ENCODE measurements at places on chromosomes 11 and 22.
A peak's percentile ranks its signal among the peaks of the same experiment; 100 is the strongest.

- no peak for DNase-seq
Observed at GRCh38 chr11:19499026-19499669, 213.5 kb upstream of the NAV2 start.

- no peak for DNase-seq
Observed at GRCh38 chr11:67433536-67434394, 3.7 kb downstream of the PTPRCAP start.

DNA sequence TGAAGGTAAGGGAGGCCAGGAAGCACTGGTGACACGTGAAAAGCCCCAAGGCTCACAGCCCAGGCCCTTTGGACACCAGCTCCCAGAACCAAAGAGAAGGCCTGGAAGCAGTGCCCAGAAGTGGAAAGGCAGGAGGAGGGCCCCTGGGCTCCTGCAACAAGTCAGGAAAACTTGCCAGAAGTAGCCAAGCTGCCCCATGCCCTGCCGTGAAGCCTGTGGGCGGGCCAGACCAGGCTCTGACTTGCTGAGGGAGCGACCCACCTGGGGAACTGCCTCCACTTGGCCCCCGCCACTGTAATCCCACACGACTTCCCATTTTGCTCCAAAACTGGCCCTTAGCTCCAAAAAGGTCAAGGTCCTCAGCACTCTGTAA lies 51.3 kb upstream of the ARFGAP3 start:
- DNase-seq = no peak

DNA sequence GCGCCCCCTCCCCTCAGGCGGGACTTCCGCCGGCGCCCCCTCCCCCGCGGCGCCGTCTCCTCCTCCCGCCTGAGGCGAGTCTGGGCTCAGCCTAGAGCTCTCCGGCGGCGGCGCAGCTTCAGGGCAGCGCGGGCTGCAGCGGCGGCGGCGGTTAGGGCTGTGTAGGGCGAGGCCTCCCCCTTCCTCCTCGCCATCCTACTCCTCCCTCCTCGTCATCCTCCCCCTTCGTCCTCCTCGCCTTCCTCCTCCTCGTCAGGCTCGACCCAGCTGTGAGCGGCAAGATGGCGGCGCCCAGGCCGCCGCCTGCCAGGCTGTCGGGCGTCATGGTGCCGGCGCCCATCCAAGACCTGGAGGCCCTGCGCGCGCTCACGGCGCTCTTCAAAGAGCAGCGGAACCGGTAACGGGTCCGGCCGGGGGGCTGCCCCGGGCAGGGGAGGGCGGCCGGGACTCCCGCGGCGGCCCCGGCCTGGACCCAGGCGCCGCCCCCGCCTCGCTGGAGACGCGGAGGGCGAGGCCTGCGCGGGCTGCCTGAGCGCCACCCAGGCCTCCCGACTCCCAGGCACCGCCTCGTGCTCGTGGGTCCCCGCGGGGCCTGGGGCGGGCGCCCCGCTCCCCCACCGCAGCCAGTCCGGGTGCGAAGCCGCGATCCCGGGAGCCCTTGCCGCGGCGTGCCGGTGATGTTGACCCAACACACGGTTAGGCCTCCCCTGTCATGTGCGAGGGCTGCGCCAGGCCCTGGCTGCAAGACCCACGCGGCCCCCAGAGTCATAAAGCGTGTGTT lies at the start of gene ATXN10:
TSS of gene ATXN10 (plus strand) at position 52 of the 781 bp plus-strand sequence. CDS start at position 282, 230 bp downstream.
- DNase-seq = peak; percentile 73

DNA sequence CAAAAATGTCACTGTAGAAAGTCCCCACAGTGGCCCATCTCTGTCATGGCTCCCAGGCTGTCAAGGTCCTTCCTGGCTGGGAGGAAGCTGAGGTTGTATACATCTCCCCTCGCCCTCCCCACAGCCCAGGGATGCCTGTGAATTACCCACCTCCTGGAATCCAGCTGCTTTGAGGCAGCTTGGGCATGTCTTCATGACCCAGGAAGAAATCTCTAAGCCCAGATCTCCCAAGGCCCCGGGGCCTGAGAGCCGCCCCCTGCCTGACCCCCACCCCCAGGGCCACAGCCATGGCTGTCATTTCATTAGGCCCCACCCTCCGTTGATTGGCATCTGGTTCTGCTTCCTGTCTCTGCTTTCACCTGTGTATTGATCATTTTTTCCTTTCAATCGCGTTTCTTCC lies 207.5 kb downstream of the TBC1D22A start:
- DNase-seq = no peak

DNA sequence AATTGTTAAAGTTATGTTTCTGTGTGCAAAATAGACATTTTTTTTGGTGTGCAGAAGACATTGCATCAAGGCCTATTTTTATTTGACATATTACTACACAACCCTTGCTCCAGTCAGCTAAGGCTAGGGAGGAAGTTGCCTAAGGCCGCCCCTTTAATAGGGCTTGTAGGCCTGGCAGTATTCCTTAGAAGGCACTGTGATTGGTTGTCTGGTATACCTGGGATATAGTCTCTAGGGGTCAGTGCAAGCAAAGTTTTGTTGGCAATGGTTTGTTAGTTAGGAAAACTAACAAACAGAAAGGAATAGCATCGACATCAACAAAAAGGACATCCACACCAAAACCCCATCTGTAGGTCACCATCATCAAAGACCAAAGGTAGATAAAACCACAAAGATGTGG lies 16.9 kb downstream of the CCDC15 start:
- no peak for DNase-seq

DNA sequence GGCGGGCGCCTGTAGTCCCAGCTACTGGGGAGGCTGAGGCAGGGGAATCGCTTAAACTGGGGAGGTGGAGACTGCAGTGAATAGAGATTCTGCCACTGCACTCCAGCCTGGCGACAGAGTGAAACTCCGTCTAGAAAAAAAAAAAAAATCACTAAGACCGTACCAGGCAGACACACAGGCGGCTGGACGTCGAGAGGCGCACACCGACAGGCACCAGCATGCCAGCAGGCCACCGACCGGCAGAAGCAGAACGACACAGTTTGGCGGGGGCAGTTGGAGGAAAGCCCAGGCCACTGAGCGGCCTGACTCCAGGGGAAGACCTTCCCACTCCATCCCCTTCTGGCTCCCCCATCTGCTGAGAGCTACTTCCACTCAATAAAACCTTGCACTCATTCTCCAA lies 17.5 kb downstream of the OR10D3 start:
- DNase-seq = no peak

DNA sequence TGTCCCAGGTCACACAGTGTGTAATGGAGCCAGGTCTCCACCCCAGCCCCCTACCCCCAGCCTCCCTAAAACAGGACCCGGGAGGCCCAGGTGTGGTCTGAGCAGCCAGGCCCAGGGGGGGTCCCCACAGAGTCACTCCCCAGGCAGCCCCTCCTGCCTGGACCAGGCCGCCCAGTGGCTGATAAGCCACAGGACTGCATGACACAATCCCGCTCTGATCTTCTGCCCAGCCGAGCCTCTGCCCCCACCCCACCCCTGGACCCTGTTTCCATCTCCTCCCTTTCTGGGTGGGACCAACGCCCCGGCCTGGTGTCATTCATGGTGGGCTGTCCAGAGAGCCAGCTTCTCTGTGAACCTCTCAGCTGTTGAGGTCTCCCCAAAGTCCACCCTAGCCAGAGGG lies 7.8 kb upstream of the LIF start:
- DNase-seq = no peak

- DNase-seq = no peak
Observed at GRCh38 chr11:95485115-95485900, 254.3 kb upstream of the SESN3 start.

GRCh38 chr22:50696799-50697561 lies 24.4 kb downstream of the SHANK3 start:
- no peak for DNase-seq

DNA sequence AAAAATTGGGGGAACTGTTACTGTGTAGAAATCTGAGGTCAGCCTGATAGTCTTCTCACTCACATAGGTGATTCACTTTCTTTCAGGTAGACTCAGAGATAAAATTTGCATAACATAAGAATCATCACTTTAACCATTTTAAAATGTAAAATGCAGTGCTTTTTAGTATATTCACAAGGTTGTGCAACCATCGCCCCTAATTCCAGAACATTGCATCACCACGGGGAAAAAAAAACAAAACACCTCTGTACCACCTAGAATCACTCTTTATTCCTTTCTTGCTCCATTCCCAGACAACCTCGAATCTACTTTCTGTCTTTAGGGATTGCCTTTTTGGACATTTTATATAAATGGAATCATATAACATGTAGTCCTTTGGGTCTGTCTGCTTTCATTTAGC lies 20.9 kb downstream of the CHEK1 start:
- DNase-seq = no peak

DNA sequence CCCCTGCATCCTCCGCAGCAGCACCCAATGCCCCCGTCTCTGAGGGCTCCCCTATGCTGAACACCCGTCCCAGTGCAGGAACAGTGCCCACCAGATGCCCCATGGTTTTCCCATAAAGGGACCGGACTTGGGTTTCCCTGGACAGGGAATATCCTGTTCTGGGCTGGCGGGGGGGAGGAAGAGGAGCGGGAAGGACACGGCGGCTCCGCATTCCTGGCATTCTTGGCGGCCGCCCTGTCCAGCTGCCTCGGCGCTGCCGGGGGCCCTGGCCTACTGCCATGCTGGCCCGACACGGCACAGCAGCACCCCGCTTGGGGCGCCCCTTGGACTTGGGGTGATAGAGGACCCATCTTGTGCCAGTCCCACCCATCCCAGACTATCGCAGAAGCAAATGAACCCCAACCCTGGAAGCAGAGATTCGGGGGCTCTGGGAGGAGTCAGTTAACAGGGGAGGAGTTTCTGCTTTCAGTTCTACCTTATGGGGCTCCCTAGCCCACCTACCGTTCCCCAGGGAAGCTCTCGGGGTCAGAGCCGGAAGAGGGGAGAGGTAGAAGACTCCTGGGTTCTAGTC lies 23.7 kb upstream of the CBX7 start:
- no peak for DNase-seq

DNA sequence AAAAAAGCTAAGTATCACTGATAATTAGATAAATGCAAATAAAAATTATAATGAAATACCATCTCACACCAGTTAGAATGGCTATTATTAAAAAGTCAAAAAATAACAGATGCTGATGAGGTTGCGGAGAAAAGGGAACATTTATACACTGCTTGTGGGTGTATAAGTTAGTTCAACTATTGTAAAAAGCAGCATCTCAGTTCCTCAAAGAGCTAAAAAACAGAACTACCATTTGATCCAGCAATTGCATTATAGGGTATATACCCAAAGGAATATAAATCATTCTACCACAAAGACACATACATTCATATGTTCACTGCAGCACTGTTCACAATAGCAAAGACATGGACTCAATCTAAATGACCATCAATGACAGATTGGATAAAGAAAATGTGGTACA lies 120.3 kb upstream of the ZBED5 start:
- no peak for DNase-seq

DNA sequence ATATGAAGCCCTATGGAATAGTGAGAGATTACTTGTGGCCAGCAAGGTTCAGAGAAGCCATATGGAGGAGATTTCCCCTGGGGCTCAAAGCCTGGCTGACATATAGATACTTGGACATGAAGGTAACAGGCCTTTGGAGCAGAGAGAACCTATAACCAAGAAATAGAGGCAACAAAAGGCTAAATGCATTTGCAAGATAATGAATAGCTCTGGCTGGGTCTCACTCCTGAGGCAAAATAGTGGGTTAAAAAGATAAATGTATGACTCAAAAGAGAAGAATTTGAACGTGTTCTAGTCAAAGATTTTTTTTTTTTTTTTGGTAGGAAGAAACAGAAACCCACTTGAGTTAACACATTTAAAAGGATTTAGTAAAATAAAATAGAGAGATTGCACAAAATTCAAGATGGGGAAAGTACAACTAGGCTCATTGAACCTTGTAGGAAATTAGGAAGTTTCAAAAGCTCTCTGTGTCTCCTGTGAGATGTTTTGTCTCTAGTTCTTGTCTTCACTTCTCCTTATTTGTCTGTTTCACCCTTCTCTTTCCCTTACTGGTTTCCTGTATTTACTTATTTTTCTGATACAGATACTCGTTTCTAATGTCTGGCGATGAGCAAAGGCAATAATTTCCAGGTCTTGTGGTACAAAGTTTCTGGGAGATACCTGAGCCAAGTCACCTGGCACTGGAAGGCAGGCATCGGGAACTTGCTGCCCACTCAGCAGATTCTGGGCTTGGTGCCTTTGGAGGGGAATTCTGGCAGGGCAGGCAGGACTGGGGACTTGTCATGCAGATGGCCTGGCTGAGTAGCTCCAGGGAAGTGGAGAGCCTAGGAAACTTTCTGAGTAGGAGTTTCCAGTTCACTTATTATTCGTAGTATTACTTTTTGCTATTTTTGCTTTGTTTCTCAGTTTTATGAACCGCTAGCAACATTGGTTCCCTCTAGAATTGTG lies 49.2 kb upstream of the SESN3 start:
- DNase-seq = no peak

GRCh38 chr11:120486138-120486537 lies 25.4 kb upstream of the GRIK4 start:
- no peak for DNase-seq

DNA sequence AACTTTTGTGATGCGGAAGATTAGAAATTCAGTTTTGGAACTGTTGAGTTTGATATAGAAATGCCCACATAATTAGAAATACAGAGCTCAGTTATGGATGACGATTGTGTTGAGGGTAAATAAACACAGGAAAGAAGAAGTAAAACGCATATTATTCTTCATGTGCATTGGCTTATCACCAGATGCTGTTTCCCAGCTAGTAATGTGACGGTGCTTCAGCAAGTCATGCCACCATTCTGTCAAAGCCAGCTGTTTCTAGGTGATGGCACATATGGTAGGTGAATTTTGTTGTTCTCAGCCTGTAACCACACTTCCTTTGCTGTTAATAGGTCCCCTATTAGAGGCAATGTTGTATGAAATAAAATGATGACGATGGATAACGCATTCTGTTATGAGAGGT lies 68.9 kb downstream of the C11orf65 start:
- DNase-seq = no peak

GRCh38 chr11:57885298-57886050 lies 123.9 kb downstream of the CTNND1 start:
- DNase-seq = no peak

DNA sequence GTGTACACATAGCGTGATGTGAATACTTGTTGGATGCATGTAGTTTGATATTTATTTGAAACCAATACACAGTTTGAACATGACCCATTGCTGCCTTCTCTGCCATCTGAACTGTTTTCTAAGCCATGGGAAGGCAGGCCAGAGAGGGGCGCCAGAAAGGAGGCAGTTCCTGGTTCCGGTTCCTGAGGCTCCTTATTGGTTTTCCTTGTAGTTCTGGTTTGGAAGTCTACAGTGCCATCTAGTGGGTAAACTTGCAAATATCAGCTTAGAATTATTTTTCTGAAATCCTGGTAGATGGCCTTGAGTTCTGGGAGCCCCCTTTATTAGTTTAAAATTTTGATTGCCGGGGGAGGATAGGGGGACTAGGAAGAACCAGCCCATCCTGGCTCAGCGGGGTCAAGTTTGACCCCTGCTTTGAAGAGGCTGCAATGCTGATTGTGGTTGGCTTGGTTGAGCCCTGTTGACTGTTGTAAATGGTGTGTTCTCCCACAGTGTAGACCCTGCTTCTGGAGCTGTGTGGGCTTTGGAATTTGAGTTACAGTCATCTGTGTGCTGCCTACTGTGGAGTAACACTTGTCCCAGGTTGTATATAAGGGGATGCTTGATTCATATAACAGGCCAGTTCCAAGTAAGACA lies 48.4 kb downstream of the GRAMD1B start:
- no peak for DNase-seq

- DNase-seq = no peak
Observed at GRCh38 chr11:114085965-114086793, 26.7 kb downstream of the ZBTB16 start.

GRCh38 chr22:10781571-10782403 lies 4746.2 kb upstream of the OR11H1 start:
- DNase-seq = no peak

Data from activated CD8-positive, alpha-beta memory T cell treated with anti-CD3 and anti-CD28 coated beads, Interleukin-2, amount 50 U/mL, for 4 hours (primary cell).